ENCODE measurements at places on chromosomes 6 and 20. TPM values are rescaled to one million over a fixed set of nuclear protein-coding genes. Genes with fewer than 3 reads are reported as not detected.
A peak's percentile ranks its signal among the peaks of the same experiment; 100 is the strongest.

- no peak for DNase-seq
These were observed 184.2 kb upstream of the CDYL start for GRCh38 chr6:4592026-4592425.

Gene ARID1B
- 41.4 TPM for total RNA-seq

DNA sequence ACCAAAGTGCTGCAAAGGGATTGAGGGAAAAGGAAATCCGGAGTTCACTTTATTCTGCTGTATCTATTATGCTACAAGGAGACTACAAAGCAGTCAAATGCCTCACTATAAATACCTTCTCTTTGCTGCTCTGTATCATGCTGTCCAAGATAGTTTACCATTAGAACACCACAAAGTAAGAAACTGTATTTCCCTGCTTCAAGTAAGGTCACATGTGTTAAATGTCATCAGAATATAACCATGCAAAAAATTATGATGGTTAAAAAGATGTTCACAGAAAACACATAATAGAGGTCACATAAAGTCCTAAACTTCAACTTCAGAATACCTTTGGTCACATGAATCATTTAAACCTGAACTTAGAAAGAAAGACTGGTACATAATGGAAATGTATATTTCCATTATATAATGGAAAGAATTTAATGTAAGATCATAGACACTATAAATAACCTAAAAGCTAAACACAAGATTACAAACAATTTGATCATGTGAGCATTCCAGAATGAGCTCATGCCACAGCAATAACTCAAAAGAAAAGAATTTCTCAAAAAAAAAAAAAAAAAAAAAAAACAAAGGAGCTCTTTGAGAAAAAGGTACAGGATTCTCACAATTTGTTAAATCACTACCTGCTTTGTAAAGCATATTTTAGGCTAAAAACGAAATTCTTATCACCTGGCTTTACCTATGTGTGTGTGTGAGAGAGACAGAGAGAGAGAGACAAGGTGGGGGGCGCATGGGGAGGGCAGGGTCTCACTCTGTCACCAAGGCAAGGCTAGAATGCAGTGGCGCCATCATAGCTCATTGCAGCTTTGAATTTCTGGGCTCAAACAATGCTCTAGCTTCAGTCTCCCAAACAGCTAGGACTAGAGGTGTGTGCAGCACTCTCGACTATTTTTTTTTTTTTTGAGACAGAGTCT is 58.7 kb downstream of the KIF13A start:
- no peak for DNase-seq

- no peak for DNase-seq
These were observed 63.4 kb upstream of the FBXL4 start for GRCh38 chr6:99011151-99011550.

DNA sequence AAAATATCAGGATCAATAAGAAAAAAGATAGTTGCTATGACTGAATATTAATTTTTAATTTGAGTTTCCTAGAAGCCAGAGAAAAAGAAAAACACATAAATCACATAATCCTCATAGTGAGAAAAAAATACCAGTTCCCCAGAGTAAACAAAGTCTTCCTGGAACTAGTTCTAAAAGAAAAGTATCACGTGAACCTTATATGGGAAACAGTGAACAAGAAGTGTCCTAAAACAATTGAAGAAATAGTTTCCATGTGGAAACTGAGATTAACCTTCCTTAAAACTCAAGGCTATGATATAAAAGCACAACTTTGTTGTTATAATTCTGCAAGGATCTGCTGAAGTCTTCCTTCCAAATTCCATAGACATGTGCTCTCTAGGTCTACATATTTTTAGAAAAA is 50.6 kb downstream of the RCAN2 start:
- DNase-seq = no peak

- DNase-seq = no peak
These were observed 89.3 kb upstream of the BTN3A2 start for GRCh38 chr6:26275663-26276062.

DNA sequence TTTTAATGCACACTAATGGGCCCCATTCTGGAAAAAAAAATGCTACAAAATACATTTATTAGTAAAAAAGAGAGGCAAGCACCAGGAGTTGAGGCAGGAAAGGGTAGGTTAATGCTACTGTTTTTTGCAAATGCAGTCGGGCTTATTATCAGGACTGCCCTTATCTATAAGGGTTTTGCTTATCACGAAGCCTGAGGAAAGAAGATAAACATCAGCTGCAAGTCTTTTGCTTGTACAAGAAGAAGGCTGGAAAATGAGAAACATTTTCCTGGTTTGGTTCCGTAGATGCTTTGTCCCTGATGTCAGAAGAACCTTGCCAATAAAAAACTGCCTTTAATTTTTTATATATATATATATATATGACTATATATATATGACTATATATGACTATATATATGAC is 189.3 kb upstream of the VGLL2 start:
- no peak for DNase-seq

DNA sequence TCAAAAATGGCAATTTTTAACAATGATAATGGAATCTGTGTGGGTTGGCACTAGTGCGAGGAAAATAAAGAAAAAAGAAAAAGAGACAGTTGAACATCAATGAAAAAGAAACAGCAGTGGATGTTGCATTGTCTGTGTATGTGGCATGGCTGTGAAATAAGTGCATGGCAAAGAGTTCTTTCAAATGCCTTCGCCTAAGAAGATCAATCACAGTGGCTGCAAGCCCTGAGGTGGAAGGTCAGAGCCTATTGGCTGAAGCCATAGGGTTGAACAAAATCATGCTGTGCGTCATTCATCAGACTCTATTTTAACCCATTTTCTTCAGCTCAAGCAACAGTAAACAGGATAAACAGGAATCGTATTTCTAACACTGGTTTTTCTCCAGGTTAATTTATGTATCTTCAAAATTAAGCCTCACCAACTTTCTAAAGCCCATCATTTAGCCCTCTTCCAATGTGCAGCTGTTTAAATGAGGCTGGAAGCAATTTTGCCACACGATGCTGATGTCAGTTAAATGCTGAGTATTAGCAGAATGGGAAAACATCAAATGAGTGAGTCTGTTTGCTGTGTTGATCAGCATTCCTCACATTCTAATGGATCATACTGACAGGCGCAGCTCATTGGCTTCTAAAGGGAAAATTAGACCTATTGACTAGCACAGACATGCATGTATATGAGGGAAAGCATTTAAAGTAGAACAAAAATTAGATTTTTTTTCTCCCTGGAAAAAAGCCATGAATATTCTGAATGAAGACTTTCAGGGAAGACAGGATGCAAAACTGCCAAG is 955.9 kb upstream of the EYS start:
- DNase-seq = no peak

Gene CST5
- not detected for total RNA-seq

DNA sequence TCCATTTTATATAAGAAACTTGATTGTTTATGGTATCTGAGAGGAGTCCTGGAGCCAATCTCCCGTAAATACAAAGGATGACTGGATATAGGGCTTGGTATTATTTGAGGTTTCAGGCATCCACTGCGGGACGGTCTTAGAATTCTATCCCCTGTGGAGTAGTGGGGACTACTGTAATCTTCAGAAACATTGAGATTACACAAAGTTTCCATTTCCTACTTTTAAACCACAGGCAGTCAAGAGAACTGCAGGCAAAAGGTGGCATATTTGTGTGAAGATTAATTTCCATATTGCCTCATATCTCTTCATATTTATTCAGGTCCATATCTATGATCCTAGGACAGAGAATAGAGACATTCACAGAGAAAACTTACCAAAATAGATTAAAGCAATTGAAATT is 586.2 kb downstream of the PHF3 start:
- no peak for DNase-seq

DNA sequence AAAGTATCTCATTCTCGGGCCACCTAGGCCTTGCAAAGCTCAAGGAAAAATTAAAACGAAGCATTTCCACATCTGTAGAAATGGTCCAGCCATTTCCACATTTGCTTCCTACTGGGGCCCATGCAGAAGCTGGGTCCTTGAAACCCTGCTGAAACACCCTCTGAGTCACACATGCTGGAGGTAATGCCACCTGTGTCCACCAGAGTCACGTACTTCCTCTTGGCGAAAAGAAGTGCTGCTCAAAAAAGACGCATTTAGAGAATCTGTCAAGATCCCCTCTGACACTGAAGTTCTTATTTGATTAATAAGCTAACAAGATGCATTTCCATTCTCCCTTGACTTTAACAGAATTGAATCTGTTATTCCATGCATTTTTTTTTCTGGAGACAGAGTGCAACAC is 423.2 kb downstream of the PREX1 start:
- no peak for DNase-seq

- DNase-seq = no peak
These were observed 16.3 kb downstream of the BMP2 start for GRCh38 chr20:6783752-6784151.

Gene LPA
- not detected for total RNA-seq

- DNase-seq = no peak
These were observed 93.3 kb downstream of the RNASET2 start for GRCh38 chr6:166862978-166863530.

Gene SOBP
- total RNA-seq = 2.3 TPM

DNA sequence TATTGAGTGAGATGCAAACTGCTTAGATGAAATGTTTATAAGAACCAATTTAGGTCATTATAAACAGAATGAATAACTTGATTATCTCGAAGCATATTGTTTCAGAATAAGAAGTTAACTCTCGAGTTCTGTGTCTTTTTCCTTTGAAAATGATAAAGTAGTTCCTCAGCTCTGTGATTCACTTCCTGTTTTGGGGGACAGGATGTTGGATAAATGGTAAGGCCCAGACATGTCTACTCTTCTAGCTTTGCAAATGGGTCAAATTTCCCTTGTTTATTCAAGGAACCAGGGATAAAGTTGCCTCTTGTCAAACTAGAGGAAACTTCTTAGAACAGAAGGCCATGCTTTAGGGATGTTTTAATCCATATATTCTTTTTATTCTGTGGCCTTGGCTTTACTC is 246.9 kb downstream of the SOX4 start:
- peak; percentile 72 for DNase-seq

DNA sequence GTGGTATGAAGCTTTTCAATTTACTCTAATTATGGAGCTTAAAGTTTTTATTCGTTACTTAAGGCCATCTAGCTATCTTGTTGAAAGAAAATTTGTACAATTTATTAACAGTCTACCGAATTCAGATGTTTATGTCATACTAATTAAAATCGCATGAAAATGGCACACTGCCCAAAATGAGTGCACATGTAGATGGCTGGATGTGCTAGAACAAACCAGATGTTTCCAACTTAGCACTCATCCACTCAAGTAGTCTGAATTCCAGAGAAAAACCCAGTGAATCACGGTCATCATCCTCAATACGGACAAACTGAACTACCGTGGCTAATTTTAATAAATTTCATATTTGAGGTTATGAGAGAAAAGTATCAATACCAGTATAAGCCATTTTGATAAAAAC is 70.4 kb downstream of the COL12A1 start:
- DNase-seq = no peak

Gene TREM2
- not detected for total RNA-seq

DNA sequence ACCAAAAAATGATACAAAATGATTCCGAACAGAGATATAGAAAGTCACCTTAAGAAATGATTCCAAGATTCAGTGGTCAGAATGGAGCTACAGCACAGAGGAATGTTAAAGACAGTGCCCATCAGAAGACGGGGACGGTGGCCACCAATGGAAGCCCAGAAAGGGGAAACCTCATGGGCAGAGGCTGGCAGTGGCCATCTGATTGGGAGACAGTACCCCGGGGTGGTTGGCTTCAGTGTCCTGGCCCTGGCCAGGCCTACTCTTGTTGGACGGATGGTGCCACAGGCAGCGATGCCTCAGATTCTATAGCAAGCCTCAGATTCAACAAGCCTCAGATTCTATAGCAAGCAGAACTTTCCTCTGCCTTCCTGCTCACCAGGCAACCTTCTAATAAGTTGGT is 16.6 kb upstream of the PI16 start:
- no peak for DNase-seq

DNA sequence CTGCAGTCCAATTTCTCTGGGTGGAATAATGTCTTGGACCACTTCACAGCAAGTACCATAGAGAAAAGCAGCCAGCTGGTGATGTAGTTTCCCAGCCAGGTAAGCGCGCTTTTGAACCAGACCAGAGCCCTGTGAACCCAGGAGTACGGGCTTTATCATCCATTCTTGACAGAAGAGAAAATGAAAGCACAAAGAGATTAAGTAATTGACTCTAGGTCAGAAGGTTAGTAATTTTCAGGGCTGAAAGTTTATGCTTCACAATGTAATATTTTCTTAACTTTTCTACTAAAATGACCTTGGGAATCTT is 7.1 kb upstream of the UST start:
- no peak for DNase-seq

GRCh38 chr6:150435832-150436231 is 67.0 kb downstream of the IYD start:
- no peak for DNase-seq

DNA sequence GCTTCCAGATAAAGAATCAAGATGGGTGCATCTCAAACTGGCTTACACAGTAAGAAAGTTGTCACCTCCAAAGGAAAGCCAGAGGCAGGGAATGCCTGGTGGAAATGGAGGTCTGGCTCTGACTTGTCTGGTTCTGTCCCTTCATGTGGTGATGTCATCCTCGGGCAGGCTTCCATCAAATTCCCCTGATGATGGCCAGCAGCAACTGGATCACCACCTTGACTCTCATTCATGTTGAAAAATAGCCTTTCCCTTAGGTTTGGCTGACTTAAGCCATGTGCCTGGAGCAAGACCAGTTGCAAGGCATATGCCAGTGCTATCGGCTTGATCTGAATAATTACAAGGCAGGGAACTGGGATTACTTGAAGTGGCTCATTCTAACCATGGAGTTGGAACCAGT is 28.8 kb downstream of the IMPG1 start:
- DNase-seq = no peak

Gene COL9A3
- 1.8 TPM for total RNA-seq

DNA sequence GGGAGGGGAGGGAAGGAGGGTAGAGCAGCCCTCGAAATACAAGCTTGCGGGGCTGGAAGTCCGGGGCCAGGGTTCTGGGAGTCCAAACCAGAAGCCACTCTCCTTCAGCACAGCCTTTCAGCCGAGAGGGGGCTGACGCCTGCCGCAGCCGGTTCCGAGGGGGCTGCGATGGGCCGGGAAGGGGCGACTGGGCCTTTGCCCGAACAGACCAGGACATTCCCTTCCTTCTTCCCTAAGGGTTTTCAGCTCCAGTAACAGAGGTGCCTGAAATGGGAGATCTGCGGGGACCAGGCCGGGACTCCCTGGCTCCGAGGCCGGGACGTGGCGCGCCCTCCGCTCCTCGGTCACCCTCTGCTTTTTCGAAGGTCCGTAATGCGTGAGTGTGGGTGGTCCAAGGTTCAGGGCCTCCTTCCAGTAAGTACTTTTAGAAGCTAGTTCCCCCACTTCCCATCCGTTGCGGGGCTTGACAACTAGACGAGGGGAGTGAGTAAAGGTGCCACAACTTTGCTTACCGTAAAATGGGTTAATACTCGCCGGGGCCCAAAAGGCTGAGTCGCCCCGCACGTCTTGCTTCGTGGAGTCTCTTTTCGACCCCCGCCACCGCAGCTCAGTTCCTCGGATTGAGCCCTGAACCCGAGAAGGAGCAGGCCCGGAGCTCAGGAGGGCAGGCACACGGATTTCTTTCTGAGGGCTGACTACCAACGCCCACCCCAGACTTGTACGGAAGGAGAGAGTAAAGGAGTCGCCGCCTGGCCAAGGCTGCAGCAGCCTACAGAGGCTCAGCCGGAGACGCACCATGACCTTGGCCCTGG is 2.9 kb upstream of the OLIG3 start:
- no peak for DNase-seq

Gene OXT
- total RNA-seq = not detected
